ENCODE measurements at places on chromosomes 7 and 10.

GRCh38 chr7:41378156-41378555 is 324.7 kb downstream of the INHBA start:
- no peak for DNase-seq

DNA sequence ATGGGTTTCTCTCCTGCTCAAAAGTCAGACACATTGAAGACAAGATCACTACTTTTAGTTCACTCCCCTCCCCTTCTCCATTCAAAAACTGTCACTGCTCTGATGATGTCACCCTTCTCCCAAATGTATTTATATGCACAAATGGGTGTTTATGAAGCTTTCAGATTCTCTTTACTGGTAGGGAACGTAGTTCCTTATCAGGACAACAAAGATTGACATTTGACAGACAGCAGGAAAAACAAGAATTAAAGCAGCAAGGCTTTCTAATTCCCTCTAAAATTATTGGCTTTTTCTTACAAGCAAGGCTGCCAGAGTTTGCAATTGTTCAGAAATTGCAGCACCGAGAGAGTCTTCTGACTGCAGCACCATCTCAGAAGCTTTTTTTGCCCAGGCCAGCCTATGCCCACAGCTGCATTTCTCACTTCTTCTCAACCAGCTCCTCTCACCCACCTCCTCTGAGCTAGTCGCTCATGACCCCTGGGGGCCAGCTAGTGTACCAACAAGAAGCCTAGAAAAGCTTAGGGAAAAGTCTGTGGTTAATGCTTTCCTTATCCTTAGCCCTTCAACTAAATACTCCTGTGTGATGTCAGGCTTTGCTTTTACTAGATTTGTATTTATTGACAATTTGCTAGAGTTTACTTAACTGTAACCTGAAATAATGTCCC is 265.1 kb downstream of the HTR7 start:
- peak; percentile 14 for DNase-seq

DNA sequence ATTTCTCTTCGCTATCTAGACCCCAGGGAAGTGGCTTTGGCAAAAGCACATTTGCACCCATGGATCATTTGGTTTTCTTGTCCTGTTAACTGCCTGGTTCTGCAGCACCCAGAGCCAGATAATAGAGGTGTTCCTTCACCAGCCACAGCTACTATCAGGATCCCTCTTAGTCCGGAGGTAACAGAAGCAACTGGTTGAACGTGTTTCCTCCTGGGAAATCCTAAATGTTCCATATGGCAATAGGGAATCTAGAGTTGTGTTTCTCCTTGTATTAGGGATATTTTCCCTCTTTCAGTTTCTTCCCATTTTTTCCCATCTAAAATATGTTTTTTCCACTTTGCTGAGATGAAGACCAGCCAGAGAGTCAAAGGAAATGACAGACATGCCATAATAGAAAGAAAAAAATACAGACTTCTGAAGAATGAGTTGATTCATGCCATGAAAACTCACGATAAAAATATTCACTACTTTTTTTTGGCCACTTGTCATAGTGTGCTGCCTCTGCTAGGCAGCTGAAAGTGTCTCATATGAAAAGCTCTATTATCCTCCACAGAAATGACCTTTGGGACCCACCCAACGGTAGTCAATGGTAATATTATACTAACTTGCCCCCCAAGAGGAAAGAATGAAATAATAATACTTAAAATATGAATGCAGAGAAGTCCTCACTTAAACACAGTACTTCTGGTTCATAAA is 472.8 kb downstream of the KCNMA1 start:
- DNase-seq, result no peak

DNA sequence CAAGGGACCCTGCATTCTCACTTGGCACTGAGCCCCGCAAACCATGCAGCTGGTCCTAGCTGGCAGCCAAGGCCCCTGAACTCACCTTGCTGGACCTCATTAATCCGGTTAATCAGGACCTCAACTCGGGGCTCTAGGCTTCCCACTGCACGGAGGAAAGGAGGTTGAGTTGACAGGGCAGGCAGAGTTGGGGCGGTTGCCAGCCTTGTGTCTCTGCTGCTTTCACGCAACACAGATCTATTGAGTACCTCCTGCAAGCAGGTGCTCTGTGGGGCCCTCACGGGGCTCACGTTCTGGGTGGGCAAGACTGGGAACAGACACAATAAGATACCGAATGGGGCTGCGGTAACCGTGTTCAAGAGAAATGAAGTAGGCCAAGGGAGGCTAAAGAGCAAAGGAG is 6.2 kb downstream of the SYCE1 start:
- no peak for DNase-seq

- DNase-seq, result no peak
Observed at GRCh38 chr10:6218692-6219493, 16.2 kb downstream of the PFKFB3 start.

DNA sequence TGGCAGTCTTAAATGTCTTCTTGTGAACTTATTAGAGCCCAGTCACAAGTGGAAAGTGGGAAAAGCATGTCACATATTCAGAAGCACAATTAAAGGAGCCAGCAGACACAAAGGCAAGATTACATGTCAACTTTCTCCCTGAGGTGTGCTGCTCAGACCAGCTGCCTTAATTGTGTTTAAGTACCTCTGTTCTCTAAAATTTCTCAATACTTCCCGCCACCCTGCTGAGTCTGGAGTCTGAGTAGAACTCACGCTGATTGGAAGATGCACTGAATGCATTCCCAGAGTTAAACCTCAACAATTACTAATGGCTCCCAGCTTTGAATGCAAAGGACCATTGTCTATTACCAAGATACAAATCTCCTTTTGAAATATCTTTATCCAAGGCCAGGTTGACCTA is 166.4 kb upstream of the COBL start:
- no peak for DNase-seq

DNA sequence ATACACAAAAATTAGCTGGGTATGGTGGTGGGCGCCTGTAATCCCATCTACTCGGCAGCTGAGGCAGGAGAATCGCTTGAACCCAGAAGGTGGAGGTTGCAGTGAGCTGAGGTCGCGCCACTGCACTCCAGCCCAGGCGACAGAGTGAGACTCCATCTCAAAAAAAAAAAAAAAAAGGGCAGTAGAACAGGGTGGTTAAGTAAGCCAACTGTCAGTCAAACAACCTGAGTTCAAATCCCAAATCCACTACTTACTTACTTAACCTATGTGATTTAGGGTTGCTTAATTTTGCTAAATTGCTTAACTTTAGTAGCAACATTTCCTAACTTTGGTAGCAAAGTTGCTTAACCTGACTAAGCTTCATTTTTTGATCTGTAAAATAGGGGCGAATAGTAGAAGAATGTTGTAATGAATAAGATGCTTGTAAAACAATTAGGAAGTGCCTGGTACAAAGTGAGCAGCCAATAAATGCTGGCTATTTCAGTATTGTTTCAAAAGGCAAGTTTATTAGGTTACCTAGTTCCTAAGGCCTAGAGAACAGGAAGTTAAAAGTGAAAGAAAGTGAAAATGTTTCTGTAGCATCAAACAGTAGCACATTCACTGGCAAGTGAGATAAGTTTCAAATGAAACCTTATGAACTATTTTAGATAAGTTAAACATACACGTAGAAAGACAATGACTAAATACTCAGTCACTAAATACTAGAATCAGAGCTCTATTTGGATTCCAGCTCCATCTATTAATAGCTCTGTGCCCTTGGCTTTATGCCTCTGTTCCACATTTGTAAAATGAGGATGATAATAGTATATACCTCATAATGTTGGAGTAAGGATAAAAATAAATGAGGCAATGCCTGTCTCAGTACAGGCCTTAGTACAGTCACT is 64.3 kb downstream of the HOXA1 start:
- no peak for DNase-seq

GRCh38 chr7:521221-522070 is 1.8 kb upstream of the PDGFA start:
- peak; percentile 40 for DNase-seq

DNA sequence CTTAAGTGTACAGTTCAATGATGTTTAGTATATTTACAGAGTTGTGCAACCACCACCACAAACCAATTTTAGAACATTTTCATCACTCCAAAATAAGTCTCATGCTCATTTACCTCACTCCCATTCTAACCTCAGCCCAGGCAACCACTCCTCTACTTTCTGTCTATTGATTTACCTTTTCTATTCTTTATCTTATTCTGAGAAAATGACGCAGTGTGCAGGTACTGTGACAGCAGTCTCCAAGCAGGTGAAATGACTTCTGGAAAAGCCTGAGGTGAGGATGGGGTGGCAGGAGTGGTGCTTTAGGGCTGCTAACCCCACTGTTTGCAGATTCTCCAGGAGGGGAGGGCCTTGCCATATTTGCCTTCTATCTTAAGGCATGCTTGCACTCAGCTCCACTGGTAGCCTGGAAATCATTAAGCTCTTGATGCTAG is 39.5 kb downstream of the GARS1 start:
- DNase-seq, result no peak

DNA sequence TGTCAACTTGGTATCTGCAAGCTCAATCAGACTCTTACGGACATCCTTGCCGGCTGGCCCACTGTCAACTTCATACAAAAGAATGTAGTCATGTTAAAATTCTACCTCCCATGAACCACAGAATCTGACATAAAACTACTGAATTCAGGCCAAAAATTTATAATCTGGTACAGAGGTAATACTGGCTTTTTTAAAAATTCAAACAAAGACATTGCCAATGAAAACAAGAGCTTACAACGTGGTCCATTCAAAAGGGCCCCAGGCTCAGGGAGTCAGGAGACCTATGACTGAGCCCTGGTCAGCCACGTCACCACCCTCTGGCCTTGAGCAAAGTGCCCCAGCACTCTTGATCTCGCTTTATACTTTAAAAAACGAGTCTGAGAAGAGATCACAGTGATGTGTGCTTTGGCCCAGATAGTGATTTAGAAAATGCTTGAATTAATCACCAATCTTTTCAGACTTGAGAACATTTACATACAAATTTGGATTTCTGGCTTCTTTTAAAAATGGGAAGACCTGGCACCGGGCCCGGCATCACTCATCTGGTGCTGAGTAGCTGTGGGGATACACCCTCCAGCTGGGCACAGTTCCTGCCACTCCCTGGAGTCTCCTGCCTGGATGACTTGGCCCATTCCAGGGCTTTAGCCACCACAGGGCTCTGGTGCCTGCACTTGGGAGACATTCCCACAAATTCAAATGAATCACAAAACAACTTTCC is 94.1 kb downstream of the PIP4K2A start:
- peak; percentile 47 for DNase-seq

DNA sequence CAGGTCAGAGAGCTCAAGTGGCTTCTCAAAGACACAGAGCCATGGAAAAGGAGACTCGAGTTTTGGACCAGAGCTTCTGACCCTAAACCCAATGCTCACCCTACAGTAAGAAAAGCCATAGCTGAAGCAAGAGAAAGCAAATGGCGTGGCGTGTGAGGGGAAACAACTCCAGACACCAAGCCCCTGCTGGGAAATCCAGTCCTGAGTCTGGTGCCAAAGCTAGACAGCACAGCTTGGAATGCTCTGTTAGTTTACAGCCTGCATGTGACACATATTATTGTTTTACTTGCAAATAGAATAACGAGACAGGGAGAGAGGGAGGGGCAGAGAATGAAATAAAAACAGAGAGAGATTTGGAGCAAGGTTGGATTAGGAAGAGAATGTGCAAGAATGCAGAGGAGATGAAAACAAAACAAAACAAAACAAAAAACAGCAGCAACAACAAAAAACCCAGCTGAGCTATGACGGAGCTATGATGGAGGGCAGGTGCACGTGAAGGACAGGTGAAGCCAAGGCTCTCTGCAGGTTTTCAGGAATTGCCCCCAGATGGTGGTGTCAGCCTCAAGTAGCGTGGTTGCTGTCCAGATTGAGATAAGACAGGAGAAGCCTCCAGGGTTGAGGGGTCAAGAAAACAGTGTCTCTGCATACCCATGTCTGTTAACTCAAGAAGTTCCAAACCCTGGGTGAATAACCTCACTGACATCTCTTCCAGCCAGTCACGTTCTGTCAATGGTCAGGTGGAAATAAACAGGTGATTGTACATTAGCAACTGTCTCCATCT is 69.7 kb upstream of the LRRC18 start:
- DNase-seq, result no peak

DNA sequence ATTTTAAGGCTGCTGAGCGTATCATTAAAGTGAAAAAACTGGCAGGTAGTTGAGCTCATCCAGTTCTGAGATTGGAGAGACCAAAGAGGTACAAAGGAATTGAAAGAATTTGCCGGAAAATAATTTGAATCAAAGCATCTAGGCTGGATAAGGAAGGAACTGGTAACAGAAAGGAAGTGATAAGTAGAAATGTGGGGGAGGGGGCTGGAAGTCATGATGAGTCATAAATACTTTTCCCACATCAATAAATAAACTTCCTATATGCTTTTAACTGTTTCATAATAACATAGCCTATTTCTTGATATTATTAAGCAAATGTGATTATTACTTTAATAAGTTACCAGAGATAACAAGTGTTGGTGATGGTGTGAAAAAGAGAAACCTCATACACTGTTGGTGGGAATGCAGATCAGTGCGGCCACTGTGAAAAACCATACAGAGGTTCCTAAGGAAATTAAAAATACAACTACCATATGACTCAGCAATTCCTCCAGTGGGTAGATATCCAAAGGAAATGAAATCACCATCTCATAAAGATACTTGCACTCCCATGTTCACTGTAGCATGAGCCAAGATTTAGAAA is 27.0 kb downstream of the ZNF438 start:
- DNase-seq, result no peak

GRCh38 chr7:73628504-73628903 is 4.2 kb upstream of the MLXIPL start:
- no peak for DNase-seq

GRCh38 chr7:95871075-95871848 is 98.9 kb downstream of the DYNC1I1 start:
- DNase-seq, result peak; percentile 66

- no peak for DNase-seq
Observed at GRCh38 chr7:84191261-84191660, 3.3 kb downstream of the SEMA3A start.

DNA sequence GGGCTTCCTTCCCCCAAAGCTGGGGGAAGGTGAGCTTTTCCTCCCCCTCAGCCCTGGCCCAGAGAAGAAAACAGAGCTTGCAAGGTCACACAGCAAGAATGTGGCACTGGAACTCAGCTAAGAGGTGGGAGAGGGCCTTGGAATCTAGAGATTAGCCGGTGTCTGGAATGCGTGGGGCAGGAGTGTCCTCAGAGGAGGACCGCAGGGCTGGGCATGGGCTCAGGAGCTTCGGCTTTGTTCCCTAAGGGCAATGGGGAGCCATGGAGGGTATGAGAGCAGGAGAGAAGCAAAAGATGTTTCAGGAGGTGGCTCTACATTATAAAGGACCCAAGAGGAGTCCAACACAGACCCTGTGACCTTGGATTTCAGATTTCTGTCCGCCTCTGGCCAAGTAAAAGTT is 127.2 kb upstream of the TNRC18 start:
- no peak for DNase-seq

- no peak for DNase-seq
Observed at GRCh38 chr7:13201628-13202027, 514.2 kb downstream of the ARL4A start.

DNA sequence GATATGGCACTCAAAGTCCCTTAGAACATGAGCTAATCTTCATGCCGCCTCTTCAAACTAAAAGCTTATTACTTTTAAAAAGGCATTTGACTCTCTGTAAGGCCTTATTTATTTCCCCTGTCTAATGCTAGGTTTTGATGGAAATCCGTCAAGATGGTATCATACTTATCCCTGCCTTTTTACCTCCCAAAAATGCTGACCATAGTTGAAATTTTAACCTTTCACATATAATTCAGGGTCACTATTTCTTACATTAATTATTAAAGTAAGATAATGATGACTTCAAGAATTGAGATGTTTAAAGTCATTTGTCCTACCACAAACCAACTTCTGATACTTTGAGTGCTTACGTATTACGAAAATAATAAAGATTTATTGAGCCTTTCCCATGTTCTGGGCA is 12.3 kb upstream of the OSBPL3 start:
- no peak for DNase-seq

GRCh38 chr7:44538093-44538797 is 2.9 kb downstream of the NPC1L1 start:
- no peak for DNase-seq

Data from hippocampal formation (tissue), 2 donors.